ENCODE measurements at places on chromosomes 3 and 15.
A peak's percentile ranks its signal among the peaks of the same experiment; 100 is the strongest.

GRCh38 chr3:129211772-129212171 is 28.1 kb upstream of the CNBP start:
- DNase-seq, result peak; percentile 82

- no peak for DNase-seq
These were observed 52.5 kb downstream of the CPN2 start for GRCh38 chr3:194298331-194299227.

GRCh38 chr15:78229431-78230406 is 4.6 kb downstream of the ACSBG1 start:
- no peak for DNase-seq

DNA sequence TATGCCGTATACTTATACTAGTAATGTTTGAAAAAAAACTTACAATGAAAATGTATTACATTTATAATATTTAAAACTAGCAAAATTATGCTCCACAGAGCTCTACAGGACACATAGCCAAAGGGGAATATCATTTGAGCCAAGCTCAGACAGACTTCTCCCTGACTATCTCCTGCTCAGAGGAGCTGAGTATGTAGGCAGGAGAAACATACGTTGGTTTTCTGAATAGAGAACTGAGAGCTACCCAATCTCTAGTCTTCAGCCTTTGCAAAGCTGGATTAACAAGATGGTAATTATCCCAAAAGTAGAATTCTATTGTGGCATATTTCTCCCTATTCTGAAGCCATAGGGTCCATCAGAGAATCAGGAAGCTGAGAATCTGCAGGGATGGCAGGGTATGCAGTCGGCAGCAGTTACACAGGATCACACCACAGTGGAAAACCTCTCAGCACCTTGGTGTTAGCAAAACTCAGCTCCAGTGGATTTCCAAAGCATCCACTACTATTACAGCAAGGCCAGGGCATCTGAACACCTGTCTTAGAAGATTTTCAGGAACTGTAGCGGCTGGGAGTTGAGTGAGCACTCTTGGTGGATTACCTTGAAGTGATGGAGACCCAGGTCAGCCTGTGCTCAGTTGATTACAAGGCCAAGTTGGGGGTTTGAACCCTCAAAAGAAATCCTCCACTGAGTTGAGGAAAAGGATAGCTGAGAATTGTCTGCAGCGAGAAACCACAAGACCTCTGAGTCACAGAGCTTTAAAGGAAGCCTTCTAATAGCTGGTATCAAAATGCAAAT is 30.1 kb downstream of the GPR15 start:
- DNase-seq, result no peak

DNA sequence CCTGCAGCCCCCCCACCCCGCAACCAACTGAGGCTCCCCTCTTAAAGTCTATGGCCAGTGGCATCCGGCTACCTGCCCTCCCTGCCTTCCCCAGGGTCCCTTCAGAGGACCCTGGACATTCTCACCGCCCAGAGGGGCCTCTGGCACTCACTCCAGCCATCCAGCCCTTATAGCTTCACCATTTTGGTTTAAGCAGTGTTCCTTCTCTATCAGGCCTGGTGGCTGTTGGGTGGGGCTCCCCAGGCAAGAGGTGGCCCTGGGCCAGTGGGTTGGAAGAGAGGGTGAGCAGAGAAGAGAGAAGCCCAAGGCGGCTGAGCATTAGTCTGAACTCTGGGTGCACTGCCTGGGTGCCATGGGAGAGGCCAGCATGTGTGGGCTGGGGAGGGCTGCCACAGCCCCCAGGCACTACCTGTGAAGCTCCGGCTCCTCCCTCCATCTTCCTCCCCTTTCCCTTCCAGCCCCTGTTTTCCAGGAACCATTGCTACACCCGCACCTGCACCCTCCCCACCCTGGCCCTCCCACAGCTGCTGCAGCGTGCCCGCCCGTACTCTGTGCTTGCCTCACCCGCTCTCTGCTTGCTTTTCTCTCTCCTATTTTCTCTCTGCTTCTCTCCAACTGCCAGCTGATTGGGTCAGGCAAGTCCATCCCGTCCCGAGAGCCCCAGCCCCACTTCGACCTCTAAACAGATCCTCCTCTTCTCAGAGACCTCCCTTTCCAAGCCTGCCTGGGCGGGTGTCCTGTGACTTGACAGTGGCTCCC is 168.2 kb downstream of the TBC1D2B start:
- DNase-seq, result no peak

GRCh38 chr15:35540885-35541284 is 5.1 kb downstream of the DPH6 start:
- no peak for DNase-seq

All from substantia nigra (tissue), 51 donors.